ENCODE measurements at places on chromosomes 13 and 19. TPM values are rescaled to one million over a fixed set of nuclear protein-coding genes. Genes with fewer than 3 reads are reported as not detected.

The ZSCAN18 gene
- total RNA-seq = 22.7 TPM

The PAF1 gene
- 35.3 TPM for total RNA-seq

The ZNF682 gene
- 2.9 TPM for total RNA-seq

The ZNF534 gene
- under 0.01 TPM for total RNA-seq

The FLT1 gene
- 0.15 TPM for total RNA-seq

The ANGPTL8 gene
- total RNA-seq = not detected

The SUPT5H gene
- total RNA-seq = 75.0 TPM

All from melanocyte of skin (primary cell).